ENCODE measurements at places on chromosomes 6 and 20.
A peak's percentile ranks its signal among the peaks of the same experiment; 100 is the strongest.

DNA sequence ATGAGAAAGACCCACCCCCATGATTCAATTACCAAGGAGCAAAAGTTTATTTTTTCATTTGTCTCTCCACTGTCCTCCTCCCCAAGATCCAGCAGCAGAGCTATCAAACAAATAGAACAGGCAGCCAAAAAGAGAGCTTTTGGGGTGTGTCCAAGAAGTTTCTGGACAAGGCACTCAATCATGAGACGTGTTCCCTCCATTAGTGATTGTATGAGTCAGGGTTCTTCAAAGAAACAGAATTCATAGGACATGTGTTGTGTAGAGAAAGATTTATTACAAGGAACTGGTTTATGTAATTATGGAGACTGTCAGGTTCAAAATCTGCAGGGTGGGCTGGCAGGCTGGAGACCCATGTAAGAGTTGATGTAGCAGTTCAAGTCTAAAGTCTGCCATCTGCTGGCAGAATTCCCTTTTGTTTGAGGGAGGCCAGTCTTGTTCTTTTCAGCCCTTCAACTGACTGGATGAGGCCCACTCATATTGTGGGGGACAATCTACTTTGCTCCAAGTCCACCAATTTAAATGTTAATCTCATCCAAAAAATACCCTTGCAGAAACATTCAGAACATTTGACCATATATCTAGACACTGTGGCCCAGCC is 248.1 kb upstream of the OPRM1 start:
- no peak for DNase-seq

- no peak for DNase-seq
These were observed 29.0 kb downstream of the L3MBTL3 start for GRCh38 chr6:130047088-130047995.

GRCh38 chr20:35680452-35681183 is 15.9 kb upstream of the CPNE1 start:
- DNase-seq = no peak

DNA sequence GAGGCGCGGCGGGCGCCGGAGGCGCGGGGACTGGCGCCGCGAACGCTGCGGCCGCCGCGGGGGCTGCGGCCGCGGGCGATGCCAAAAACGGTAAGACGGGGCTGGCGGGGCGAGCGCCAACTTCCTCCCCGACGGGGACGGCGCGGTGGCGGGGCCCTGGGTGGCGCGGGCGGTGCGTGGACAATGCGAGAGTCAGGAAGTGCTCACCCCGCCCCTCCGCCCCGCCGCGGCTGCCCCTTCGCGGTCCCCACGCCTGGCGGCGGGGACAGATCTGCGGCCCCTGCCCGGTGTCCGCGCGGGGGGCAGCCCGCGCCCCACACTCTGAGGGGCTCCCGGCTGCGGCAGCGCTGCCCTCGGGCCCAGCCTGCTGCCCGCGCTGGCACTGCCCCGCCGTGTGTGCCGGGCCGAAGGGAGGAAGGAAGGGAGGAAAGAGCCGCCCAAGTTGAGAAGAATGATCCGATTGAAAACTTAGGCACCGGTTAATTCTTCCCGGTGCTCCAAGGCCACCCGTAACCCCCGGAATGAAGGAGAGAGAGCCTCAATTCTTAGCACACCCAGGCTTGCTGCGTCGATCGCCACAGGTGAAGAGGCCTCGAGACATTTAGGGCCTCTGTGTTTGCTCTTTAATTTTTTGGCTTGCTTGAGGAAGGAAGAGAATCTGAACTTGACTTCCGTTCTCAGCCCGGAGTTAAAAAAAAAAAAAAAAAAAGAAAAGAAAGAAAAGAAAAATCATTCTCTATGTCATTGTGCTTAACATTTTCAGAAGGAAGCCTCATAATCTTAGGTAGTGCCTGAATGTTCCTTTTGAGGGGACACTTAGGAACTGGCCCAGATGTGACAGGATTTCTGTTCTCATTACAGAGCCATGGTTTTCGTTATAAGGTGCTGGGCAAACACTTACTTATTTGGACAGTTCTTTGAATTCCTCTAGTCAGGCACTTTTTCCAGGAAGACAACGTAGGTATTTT is 982 bp downstream of the HECA start:
- peak; percentile 72 for DNase-seq

- no peak for DNase-seq
These were observed 9.2 kb downstream of the TUBB2B start for GRCh38 chr6:3218266-3218665.

DNA sequence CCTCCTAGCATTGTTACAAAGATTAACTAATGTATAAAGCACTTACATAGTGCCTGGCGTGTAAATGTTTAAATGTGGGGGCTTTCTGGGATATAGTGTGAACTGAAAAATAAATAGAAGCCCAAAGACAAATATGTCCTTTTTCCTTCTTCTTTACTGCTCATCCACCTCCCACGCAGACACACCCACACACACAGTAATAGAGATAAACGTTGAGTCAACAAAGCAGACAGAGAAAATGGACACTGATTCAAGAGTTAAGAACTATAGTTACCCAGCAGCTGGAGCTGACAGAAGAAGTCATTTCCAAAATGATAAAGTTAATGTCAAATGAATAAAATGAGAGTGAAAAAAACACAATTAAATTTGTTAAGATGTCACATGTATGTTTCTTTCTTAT is 68.3 kb downstream of the FHL5 start:
- DNase-seq = no peak

GRCh38 chr6:50087231-50087954 is 37.7 kb upstream of the DEFB112 start:
- no peak for DNase-seq

- DNase-seq = no peak
These were observed 95.3 kb downstream of the CDKAL1 start for GRCh38 chr6:20629509-20629908.

DNA sequence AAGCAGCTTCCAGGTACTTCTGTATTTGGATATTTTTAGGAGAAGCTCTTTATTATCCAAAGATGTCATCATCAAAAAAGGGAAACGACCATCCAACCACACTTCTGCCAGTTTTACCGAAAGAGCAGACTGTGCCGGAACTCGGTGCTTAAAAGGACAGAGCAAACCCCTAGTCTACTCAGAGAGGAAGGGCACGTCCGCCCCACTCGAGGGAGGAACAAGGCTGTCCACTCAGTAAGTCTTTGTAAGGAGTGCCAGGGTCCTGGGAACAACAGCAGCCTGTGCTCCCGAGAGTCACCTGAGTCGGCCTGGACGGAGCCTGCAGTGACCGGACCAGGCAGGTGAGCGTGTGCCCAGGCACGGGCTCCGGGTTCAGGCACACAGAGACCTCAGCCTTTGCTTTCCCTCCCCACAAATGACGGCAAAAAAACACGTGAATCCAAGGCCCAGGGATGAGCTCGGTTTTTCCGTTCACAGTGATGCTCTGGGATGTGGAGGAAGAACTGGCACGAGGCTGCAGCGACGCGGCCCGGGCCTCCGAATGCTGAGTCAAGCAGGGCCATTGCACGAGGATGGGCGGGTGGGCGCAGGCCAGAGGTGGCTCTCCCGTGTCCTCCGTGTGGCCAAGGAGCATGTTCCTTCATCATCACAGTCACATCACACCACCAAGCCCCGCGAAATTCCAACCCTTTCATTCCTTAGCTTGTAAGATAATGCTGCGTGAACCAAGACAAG is 17.4 kb upstream of the SLCO4A1 start:
- no peak for DNase-seq

GRCh38 chr6:28996844-28997510 is 8.1 kb downstream of the ZNF311 start:
- no peak for DNase-seq

Measured in central memory CD4-positive, alpha-beta T cell (primary cell).